Kasumi-1 (cell line): ENCODE measurements at places on chromosomes 5 and 9.

GRCh38 chr9:113187929-113188595 lies 33.0 kb downstream of the FKBP15 start:
- peak; percentile 88 for DNase-seq

- peak; percentile 28 for DNase-seq
Observed at GRCh38 chr9:134922066-134922931, 4.6 kb upstream of the FCN1 start.

- DNase-seq = peak; percentile 69
Observed at GRCh38 chr5:64595031-64595855, 89.4 kb downstream of the RGS7BP start.

- no peak for DNase-seq
Observed at GRCh38 chr9:98808411-98808815, 943 bp downstream of the GALNT12 start.

- peak; percentile 83 for DNase-seq
Observed at GRCh38 chr9:37295796-37296195, 126.7 kb upstream of the GRHPR start.

GRCh38 chr5:57207007-57207653 lies 33.3 kb downstream of the GPBP1 start:
- DNase-seq = no peak

- no peak for DNase-seq
Observed at GRCh38 chr9:78210841-78211301, 25.0 kb upstream of the CEP78 start.

- DNase-seq = no peak
Observed at GRCh38 chr5:174735498-174736330, 11.3 kb downstream of the MSX2 start.

DNA sequence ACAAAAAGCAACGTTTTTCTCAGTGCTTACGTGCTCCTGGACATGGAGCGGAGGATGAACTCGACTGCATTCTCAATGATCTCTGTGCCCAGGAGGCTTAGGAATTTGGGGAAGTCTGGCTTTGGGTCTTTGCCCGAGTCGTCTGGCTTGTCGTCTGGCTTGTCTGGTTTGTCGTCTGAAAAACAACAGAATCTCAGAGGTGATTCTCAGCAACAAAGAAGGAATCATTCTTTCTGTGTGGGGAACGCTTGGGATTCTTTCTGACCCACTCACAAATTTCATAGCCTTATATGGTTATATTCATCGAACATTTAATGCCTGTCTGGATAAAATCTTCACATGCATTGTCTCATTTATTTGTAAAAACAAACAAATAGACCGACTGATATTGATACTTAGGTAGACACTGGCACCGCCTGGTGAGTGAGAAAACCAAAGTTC lies 4.7 kb downstream of the C5orf46 start:
- DNase-seq = no peak

DNA sequence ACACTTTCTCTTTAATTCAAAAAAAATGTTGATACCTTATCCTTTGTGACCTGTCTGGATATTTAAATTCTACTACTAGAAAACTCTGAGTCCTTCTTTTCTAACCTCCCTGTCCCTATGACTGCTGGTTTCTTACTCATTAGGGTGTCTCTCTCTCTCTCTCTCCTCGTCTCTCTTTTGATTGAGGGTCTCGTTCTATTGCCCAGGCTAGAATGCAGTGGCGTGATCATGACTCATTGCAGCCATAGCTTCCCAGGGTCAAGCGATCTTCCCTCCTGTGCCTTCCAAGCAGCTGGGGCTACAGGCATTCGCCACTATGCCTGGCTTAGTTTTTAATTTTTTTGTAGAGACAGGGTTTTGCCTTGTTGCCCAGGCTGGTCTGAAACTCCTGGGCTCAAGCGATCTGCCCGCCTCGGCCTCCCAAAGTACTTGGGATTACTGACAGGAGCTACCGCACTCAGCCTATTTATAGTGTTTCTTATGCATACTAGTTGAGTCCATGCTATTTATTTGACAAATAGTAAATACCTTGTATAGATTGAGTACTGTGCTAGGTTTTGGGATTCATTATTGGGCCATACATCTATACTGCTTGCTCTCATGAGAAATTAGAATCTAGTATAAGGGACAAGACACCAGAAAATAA lies 61.9 kb downstream of the NSD1 start:
- DNase-seq = no peak

GRCh38 chr9:137606734-137607138 lies 1.2 kb downstream of the ARRDC1 start:
- DNase-seq = no peak

DNA sequence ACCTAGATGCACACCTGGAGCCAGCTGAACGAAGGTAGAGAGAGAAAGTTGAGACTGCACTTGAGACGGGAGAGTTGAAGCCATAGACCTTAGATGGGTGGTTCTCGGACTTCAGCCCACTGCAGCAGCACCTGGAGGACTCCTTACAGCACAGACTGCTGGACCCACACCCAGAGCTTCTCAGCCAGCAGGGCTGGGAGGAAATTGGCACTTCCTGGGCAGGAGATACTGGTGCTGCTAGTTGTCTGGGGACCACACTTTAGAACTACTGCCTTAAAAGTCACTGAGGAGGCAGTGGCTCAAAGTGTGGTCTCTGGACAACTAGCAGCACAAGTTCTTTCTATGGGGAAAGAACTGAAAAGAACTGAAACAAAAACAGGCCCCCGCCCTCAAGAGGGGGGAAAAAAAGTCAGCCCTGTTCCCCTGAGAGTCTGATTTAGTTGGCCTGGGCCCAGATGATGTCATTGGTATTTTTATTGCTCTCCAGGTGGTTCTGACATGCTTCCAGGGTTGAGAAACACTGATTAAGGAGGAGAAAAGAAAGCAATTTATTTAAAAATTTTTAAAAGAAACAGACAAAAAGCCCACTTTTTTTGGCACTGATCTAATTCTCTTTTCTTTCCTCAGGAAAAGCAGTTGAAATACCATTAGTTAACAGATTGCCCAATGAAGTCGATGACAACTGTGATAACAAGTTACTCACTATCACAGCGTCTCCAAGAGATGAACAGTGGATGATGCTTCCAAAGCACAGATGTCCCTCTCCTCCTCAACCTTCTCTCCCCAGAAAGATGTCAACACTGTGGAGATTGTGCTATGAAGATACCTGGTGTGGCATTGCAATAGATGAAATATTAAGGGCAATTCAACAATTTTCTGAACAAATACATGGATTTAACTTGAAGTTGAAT lies 73.6 kb upstream of the ADAMTS16 start:
- no peak for DNase-seq

GRCh38 chr5:8908055-8908683 lies 637.7 kb downstream of the SEMA5A start:
- peak; percentile 19 for DNase-seq

DNA sequence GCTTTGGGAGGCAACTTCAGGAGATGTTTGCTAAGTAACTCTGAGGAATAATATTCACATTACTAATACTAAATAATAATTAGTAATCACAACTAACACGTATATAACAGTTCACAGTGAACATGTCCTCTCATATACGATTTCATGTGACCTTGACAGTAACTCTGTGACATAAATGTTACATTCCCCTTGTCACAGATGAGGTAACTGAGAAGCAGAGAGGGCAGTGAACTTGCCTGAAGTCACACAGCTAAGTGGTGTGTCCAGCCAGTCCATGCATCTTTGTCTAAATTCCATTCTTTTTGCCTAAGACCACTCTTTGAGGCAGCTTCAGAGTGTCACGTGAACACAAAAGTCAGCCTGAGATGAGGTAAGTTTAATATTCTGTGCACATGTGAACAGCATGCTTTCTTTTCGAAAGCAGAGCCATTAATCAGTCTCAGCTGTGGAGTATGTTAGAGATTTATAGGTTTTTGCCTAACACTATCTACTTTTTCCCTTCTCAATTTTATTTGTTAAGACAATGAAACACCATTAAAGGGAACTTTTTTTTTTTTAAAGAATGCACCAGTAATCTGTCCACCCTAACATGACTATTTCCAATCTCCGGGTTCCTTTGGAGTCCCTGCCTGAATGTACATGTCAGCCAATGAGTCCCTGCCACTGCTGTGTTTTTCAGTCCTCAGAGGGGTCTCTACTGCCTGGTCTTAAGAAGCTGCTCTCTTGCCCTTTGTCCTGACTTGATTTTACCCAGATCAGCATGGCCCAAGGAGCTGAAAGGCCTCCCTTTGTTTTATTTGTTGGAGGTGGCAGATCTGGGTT lies 43.5 kb downstream of the SH3PXD2B start:
- DNase-seq = no peak

DNA sequence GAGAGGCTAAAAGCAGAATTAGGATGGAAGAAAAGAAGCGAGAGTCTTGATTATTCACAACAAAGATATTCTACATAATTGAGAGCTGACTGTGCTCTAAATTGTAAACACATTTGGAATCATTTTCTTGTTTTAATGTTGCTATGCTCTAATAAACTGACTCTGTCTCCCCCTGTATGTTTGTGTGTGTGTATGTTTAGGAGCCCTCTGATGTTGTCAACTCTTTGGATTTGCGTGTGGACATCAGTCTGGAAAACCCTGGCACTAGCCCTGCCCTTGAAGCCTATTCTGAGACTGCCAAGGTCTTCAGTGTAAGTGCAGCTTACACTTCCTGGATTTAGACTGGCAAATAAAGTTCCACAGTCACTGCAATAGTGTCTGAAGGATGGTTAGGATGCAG lies 37.8 kb downstream of the MOCS2 start:
- DNase-seq = no peak

- no peak for DNase-seq
Observed at GRCh38 chr5:79416499-79416898, 97.4 kb downstream of the HOMER1 start.

DNA sequence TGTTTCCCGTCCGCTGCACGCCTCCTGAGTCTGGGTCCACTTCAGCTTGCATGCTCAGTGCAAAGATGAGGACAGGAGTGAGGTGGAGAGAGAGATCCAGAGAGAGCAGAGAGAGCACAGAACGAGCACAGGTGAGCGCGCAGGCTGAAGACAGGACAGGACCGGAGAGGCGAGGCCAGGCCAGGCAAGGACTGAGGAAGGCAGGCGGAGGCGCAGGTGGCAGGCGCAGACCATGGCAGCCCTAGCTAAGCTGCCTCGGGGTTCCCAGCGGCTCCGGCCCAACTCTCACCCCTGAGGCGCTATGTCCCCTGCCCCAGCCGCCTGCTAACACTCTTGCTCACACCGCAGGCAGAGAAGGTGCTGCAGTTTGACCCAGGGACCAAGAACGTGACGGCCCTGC lies 9.7 kb downstream of the GRIN1 start:
- no peak for DNase-seq

DNA sequence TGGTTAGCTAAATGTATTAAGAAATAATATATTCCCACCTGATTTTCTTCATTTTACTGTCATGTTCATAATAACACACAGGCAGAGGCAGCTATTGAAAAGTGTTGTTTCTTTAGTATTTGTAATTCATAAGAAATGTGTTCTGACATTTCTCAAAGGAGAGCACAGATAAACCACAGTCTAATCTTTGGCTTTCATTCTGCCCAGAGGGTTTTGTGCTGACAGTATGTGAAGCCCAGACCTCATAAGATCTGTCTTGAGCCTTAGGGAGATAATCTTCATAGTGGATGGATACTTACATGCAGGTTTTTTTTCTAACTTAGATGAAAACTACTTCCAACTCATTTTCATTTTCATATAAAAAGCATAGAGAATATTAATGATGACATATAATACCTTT lies 206.1 kb downstream of the CHSY3 start:
- DNase-seq = no peak

DNA sequence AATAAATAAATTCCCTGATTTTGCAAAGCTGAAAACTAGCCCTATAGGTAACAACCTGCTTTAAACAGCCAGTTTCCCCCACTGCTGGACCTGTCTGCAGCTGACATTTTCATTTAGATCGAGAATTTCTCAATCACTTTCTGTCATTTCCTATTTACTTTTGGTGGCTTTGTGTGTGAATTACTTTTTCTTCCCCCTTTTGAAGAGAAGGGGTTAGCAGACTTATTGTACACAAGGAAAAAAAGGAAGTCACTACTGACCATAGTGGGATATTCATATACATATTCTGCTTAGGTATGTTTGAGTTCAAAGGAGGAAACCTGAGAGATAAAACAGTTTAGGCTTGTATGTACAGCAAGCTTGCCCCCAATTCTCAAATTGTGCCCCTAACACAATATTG lies 27.0 kb upstream of the IFNB1 start:
- DNase-seq = peak; percentile 67

- DNase-seq = no peak
Observed at GRCh38 chr5:143506836-143507552, 103.5 kb upstream of the NR3C1 start.

- DNase-seq = no peak
Observed at GRCh38 chr9:18982262-18982620, 50.8 kb downstream of the SAXO1 start.

DNA sequence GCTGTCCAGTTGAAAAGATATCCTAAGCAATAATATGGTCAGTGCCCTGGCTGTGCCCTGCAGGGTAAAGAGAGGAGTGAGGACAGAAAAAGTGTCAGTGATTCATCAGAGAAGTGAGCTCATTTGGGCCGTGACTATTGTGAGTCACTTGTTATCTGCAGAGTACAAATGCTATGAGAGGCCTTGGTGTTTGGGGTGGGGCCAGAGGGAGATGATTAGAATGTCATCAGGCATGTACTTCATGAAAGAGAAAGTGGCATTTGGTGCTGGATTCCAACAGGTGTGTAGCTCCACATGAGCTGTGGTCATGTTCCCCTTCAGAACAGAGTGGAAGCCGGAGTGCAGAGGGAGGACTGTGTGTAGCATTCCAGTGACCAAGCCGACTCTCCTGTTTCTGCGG lies 174.1 kb downstream of the KDM4C start:
- DNase-seq = no peak

DNA sequence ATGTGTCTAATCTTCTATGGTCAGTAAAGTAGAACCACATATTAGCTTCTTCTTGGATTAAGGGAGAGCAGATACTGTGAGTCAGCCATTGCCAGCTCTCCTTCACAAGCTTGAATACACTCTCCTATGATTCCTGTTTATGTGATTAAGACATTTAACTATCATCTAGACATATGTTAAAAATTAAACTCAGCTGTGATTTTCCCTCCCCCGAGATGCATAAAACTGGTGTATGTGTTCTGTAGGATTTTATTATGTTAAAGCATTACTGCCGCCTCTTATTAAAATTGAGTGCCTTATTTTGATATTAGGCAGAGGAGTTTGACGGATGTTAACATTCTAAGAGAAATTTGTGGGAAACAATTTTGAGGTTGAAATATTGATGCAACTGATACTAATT lies 114.6 kb downstream of the ACTBL2 start:
- no peak for DNase-seq

DNA sequence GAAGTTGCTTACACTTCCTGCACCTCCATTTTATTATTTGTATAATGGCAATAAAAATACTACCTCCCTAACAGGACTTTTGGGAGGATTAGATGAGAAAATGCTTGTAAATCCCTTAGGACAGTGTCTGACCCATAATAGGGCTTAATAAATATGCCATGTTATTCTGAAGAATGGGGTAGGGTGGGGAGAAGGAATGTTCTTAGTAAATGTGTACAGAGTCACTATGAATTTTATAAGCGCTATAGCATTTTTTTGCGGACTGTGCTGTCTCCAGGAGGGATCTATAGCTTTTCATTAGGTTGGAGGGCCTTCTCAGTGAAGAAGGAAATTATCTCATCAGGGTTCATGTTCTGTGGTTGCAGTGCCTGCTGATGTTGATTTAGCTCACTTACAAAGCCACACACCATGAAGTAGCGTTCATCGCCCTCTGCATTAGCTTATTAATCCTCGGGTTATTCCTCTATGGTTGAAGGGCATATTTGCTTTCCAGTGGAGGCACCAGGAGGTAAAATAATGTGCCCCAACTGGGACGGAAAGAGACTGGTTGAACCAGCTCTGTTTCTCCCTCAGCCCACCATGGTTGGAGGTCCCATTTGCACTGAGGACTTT lies 497.1 kb downstream of the ARHGEF28 start:
- DNase-seq = no peak

GRCh38 chr5:3198074-3198449 lies 397.6 kb upstream of the IRX1 start:
- DNase-seq = no peak

GRCh38 chr5:148740079-148740858 lies 85.9 kb upstream of the HTR4 start:
- no peak for DNase-seq
